ENCODE measurements at places on chromosomes 12 and 14.

GRCh38 chr12:127260531-127260930 lies 1006.4 kb upstream of the TMEM132C start:
- DNase-seq = no peak

DNA sequence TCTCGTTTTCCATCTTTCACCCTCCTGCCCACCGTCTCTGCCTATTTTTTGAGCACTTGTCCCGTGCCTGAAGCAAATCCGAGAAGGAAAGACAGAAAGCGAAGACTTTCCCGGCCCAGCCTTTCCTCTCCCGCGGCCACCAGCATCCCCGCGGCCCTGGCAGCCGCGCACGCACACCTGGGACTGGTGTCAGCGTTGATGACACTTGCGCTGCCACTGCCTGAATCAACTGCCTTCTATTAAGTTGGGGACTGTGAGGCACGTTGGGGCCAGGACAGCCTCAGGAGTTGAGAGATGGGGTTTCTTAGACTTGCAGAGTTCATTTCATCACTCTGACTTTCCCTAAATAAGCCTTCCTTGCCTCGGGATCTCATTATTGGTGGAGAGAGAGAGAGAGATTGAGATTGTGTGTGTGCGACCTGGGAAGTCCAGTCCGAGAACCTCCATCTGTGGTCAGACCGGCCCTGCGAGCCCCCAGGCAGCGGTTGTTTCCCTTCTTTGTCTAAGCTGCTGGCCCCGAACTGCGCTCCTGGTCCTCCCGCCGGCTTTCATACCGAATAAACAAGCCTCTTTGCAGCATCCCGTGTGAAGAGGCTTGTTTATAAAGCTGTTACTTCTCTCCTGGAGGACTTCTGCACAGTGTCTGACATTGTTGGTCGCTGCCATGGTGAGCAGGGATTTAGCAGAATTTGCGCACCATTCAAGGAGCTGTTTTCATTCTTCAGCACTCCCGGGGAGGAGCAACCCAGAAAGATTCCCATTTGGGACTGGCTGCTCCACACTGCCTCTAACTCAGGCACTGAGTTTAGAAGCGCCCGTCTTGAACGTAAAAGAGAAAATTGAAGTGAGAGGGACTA lies 1.5 kb downstream of the PDZRN4 start:
- peak; percentile 75 for DNase-seq

DNA sequence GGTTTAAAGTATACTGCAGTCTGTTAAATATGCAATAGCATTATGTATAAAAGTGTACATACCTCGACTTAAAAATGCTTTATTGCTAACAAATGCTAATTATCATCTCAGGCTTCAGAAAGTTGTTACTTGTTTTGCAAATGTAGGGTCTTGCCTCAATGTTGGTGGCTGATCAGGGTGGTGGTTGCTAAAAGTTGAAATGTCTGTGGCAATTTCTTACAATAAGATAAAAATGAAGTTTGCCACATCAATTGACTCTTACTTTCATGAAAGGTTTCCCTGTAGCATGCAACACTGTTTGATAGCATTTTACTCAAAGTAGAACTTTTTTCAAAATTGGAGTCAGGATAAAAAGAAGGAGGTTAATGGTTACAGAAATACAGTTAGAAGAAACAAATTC lies 407.7 kb upstream of the OR4E1 start:
- no peak for DNase-seq

- no peak for DNase-seq
Observed at GRCh38 chr14:53778263-53778662, 178.4 kb downstream of the BMP4 start.

DNA sequence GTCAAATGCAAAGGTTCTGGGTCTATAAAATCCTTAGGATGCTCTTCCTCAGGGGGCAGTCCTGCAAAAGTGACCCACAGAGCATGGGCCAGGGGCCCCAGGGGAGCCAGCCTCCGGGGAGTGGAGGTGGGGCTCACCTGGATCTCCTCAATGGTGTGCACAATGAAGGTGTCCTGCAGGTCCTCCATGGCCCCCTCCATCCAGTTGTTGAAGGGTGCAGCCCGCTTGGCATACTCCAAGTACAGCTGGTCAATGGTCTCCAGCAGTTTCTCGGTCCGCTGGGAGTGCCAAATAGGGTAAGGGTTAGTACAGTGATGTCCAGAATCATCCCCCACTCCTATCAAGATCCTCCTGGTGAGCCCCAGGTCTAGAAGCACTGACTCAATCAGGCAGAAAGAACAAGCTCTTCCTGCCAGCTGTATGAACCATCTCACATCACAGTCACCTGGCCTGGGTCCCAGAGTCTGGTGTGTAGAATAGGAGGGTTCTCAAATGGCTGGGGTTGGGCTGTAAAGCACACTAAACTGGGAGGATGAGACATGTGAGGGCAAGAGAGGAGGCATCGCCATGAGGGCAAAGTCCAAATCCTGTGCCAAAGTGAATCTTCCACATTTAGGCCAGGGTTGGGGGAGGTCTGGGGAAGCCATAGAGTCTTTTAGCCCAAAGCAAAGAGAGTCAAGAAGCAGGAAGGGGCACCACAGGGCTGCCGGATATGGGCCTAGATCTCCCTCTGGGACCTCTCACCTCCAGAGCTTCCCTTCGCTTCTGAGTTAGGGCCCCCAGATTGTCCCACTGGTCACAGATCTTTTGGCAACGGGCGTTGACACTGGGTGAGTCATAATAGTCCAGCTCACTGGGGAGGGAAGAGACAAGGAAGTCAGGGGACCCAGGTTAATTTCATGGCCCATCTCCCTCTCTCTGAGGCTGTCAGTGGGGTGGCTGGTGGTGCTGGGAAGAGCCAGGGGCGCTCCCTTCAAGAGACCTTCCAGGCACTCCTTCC lies 91.5 kb upstream of the ZFP36L1 start:
- no peak for DNase-seq

GRCh38 chr14:61438860-61439765 lies 117.7 kb downstream of the PRKCH start:
- peak; percentile 76 for DNase-seq

- no peak for DNase-seq
Observed at GRCh38 chr14:103386713-103387329, 1.6 kb downstream of the MARK3 start.

GRCh38 chr14:91810699-91811098 lies 56.6 kb downstream of the TC2N start:
- DNase-seq = no peak

GRCh38 chr12:88507270-88507669 lies 73.0 kb downstream of the KITLG start:
- no peak for DNase-seq
